ENCODE measurements at places on chromosomes 7 and 10.

DNA sequence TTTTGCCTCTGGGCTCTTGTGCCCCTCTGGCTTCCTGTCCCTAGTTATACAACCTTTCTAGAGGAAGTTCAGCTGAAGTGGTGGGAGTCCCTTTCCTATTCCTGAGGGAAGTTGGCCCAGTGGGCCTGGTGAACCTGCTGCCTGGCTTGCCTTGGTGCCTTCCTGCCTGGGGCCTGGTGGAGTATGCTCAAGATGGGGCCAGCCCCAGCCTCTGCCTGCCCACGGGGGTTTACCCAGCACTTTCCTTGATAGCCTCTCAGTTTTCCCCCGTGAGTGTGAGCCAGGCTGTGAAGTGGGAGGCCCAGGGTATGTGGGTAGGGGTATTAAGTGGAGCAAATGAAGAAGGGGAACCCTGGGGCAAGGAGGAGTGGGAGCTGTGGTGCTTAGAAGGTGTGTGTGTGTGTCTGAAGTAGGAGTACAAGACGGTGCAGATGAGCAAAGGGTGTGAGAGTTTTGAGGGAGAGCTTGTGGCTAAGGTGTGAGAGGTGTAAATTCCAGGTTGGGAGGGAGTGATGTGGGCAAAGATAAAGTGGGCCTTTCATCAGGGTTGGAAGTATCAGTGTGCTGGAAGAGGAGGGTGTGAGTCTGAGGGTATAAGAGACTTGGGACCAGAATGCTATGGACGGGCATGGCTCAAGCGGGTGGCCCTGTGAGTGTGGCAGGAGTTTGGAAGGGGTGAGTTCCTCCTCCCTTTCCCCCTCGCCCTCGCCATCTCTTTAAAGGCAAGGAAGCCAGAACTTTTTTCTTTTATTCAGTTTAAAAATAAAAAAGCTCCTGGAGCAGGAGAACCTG lies 10.9 kb upstream of the PAX2 start:
- no peak for DNase-seq

GRCh38 chr7:83930262-83930661 lies 264.3 kb downstream of the SEMA3A start:
- no peak for DNase-seq

DNA sequence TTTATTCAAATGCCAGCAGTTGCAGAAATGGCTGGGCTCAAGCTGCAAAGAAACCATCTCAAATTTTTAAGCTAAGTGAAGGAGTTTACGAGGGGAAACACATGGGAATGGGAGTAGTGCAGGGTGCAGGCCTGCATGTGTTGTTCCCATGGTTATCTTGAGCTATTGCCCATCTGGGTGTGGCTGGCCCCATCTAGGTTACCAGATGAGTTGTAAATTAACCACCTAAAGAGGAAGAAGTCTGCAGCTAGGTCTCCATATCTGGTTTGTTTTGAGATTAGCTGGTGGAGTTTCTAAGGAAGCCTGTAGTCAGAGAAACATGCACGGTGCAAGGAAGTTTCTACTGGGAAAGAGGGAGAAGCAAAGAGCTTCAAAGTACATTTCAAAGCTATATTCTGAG lies 23.3 kb upstream of the STEAP2 start:
- DNase-seq: no peak

GRCh38 chr10:124162774-124163354 lies 69.5 kb upstream of the CHST15 start:
- DNase-seq: no peak

All from NCI-H1930 (cell line).